ENCODE measurements at places on chromosomes 1 and 21.

GRCh38 chr21:27240839-27241238 lies 274.0 kb upstream of the ADAMTS5 start:
- no peak for DNase-seq

DNA sequence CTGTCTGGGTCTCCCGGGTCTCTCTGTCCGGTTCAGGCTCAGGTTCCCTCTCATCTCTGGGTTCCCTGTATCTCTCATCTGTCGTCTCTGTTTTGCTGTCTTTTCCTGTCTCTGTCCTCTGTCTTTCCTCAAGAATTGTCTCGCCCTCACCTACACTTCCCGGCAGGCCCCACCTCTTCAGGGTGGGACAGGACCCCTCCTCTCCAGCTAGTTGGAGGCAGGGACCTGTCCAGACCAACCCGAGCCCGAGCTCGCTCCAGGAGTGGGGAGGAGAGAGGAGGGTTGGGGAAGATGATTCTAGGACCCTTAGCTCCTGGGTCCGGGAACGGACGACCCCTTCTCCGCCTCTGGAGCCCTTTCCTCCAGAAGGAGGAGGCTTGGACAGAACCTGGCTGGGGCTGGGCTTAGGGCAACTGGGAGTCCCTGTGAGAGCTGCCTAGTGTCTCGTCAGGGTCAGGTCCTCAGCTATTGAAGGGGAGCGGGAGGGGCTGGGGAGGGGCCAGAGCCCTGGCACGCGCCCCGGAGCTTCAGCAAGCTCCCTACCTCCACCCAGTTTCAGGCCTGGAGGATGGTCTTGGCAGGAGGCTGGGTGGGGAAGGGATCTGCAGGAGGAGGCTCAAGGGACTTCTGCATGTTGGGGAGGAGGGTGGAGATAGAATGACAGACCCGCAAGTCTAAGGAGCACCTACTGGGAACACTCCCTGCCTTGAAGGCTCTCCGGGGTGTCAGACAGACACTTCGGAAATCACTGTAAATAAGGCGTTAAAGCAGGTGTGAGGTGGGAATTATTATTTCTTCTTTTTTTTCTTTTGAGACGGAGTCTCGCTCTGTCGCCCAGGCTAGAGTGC lies 26.3 kb upstream of the EPB41 start:
- no peak for DNase-seq

DNA sequence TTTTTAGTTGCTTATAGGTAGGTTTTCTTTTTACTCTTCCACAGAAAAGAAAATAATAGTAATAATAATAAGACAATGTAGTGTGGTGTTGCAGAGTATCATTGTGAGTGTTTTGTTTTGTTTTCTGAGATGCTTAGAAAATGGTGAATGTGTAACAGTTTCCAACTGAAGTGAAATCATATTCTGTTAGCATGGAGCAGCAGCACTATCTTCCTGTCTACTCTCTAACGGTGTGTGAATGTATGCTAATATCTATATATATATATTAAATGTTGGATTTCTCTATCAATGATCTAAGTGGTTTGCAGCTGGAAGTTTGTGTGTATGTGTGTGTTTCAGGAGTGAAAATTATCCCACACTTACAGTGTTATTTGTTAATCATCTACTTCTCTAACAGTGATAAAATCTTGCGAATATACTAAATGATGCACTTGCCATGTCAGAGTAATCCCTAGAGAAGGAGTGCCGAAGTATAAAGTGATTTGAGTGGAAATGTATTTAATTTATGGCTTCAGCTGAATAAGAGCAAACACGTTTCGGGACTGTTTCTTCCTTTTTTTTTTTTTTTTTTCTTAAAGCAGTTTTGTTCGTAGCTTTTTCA lies 377 bp downstream of the SAMD13 start:
- no peak for DNase-seq

DNA sequence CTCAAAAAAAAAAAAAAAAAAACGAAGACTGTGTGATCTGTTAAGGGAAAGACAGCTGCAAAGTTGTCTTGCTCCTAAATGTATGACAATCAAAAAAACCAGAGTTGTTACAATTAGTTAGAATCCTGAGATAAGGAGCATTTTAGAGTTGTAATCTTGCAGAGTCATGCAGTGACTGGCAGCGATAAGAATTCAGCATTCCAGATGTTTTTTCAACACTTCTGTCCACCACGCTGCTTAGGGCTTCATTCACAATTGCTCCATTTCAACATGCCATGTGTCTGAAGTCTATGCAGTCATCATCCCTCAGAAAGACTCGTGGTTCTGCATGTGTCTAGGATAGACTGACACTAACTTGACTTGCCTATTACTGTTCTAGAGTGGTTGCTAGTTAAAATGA lies 102.4 kb upstream of the BACE2 start:
- DNase-seq: no peak

DNA sequence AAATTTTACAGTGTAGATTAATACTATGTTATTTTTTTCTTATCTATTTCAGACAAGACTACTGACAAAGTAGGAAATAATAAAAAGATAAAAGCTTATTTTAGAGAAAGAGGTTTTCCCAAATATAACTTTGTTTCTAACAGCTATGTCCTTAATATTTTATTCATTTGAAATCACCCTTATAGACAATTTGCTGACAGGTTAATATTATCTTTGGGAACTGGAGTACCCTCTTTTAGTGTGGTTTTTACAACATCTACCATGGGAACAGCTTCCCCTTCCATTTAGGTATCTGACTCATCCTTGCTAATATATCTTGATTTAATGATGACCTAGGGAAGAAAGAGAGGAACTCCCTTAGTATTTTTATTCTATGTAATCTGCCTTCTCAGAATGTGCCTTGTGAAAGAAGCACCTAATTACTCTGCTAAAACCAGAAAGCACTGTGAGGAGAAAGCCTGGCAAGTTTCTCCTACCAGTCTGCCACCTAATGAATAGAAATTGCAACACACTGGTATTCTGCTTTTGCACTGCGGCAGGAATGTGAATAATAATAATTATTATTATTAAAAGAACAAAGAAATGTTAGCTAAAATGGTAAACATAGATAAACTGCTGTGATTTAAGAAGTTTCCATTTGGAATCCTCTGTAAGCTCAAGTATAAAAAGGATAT lies 192.8 kb downstream of the PDE4B start:
- no peak for DNase-seq

- no peak for DNase-seq
Observed at GRCh38 chr1:97740891-97741290, 179.9 kb downstream of the DPYD start.

- DNase-seq: no peak
Observed at GRCh38 chr1:243731974-243732625, 117.9 kb downstream of the AKT3 start.

DNA sequence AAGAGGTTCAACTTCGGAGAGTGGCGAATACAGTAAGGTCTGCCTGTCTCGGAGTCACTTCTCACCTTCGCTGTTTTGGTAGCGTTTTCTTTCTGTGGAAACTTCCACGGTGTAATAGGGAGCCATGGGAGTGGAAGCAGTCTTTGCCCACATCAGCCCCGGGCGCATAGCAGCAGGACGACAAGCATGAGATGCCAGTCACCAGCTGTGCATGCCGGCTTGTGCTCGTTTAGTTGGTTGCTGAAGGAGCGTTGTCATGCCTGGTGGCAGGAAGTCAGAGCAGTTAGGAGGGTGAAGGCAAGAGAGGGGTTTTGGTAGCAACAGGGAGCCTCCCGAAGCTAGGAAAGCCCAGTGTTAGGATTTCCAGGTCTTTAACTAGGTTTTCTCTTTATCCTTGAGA lies 58.8 kb downstream of the MRPS6 start:
- no peak for DNase-seq

GRCh38 chr21:31860851-31861250 lies 12.0 kb upstream of the HUNK start:
- DNase-seq: no peak

GRCh38 chr1:9128166-9128519 lies 759 bp downstream of the GPR157 start:
- no peak for DNase-seq

DNA sequence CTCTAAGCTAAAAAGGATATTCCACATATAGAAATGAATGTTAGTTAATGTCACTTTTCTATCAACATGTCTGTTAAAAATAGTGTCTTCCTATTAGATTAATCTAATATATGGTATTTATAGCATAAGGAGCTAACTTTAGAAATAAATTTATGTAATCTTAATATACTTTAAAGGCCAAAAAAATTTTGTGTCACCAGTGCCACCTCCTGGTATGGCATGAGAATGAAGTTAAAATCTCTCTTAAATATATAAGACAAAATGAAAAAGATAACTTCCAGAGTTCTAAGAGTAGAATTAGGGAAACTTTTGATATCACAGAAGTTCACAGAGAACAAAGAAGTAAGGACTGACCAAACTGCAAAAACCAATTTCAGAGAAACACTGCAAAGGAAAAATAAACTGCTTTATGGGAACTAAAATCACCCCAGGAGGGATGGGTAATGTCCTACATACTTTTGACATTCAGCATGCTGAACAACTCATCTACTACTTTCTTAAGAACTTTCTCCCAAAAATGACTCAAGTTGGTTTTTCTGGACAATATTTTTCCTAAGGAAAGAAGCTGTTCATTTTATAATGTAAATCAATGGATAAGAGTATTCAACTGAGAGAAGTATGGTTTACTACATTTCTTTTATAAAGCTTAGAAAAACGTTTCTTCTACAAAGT lies 82.8 kb downstream of the TRIM33 start:
- no peak for DNase-seq

- DNase-seq: no peak
Observed at GRCh38 chr1:117096951-117097408, 24.6 kb downstream of the TRIM45 start.

DNA sequence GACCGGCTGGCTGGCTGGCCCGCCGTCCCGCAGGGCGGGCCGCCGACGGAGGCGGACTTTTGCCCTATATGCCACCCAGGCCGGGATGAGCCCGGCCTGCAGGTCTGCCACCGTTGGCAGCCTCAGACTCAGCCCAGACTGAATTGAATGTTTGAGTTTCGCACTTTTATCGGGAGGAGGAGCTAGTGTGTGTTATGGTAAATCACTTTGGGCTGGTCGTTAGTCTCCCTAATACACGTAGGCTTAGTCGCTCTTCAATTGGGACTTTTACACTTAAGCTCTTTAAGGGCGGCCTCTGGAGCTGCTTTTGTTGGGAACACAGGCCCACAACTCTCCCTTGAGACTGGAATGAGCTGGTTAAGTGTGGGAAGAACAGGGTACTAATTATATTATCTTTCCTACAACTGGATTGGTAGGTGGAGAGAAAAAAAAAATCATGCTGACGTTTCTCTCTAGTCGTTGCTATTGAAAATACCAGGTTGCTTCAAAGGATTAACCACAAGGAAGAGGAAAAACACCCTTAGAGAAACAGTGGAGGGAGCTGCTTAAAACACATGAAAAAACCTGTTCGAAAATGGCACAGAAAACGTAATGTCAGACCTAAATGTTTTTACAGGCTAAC lies 1.4 kb upstream of the IRF2BP2 start:
- DNase-seq: peak; percentile 88

GRCh38 chr21:34919406-34919805 lies 129.7 kb downstream of the RUNX1 start:
- DNase-seq: no peak

- DNase-seq: peak; percentile 89
Observed at GRCh38 chr1:19260211-19261138, 8.9 kb downstream of the MRTO4 start.

- DNase-seq: no peak
Observed at GRCh38 chr1:54864460-54865208, 22.4 kb downstream of the DHCR24 start.

- DNase-seq: no peak
Observed at GRCh38 chr1:145849356-145850160, 4.1 kb downstream of the NUDT17 start.

- DNase-seq: peak; percentile 11
Observed at GRCh38 chr1:67840449-67840848, 7.2 kb upstream of the GNG12 start.

DNA sequence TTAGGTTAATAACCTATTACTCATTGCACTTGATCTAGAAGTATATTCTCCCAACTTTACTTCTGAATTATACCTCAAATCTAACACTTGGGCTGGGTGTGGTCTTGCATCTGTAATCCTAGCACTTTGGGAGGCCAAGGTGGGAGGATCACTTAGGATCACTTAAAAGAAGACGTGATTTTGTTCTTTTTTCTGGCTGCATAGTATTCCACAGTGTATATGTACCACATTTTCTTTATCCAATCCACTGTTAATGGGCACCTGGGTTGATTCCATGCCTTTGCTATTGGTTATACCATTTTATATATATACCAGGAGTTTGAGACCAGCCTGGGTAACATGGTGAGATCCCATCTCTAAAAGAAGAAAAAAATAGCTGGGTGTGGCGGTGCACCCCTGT lies 48.5 kb upstream of the TSNAX start:
- no peak for DNase-seq

- peak; percentile 74 for DNase-seq
Observed at GRCh38 chr1:184622136-184622823, 132.4 kb downstream of the EDEM3 start.

- DNase-seq: peak; percentile 43
Observed at GRCh38 chr1:91948501-91949355, 473 bp upstream of the BRDT start.

DNA sequence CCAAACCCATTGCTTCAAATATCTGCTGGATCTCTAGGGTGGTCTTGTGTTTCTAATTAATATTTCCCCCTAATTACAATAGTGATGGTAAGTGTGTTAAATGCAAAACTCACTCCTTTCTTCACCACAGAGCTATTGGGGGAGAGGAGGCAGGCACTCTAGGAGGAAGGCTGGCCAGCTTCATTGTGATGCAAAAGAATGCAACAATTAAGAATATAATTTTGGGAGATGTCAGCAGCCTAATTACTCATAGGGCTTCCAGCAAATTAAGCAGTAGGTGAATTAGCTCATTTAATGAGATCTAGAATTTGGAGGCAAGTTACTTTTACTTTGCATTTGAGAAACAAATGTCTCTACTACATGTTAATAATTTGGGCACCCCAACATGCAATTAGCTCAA lies 560.4 kb upstream of the DAB1 start:
- DNase-seq: no peak

DNA sequence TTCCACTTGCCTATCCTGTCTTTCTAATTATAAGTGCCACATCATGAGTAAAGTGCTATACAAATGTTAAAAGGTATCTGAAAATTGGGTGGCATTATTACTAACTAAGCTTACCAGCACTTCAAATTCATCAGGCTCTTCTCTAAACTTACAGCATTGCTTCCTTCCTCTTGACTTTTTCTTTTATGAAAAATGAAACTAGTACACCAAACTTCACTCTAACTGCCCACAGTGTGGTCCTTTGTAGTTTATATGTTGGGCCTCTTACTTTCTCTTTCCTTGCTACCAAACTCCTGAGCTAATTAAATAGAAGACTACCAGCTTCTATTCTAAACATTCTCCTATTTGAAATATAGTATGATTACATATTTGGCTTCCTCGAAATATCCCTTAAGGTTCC lies 81.8 kb downstream of the NOTCH2 start:
- DNase-seq: no peak

- no peak for DNase-seq
Observed at GRCh38 chr1:203381151-203381751, 30.3 kb upstream of the FMOD start.
